ENCODE measurements at places on chromosomes 6 and 20. TPM values are rescaled to one million over a fixed set of nuclear protein-coding genes. Genes with fewer than 3 reads are reported as not detected.
A peak's percentile ranks its signal among the peaks of the same experiment; 100 is the strongest.

The HLA-DQB1 gene
- 0.78 TPM for total RNA-seq

The STAU1 gene
- total RNA-seq = 50.4 TPM

The MSH5 gene
- total RNA-seq = 12.9 TPM

The PDSS2 gene
- 6.2 TPM for total RNA-seq

The WFDC10B gene
- total RNA-seq = not detected

The RNF39 gene
- not detected for total RNA-seq

The SIRPB1 gene
- total RNA-seq = 1.3 TPM

The KHDC1L gene
- not detected for total RNA-seq

The ISM1 gene
- total RNA-seq = 3.1 TPM

The MYH7B gene
- total RNA-seq = 0.52 TPM

The PBOV1 gene
- not detected for total RNA-seq

The TRIM15 gene
- total RNA-seq = 0.52 TPM

The IL17F gene
- total RNA-seq = not detected

The CD83 gene
- total RNA-seq = 1.3 TPM

The ARFGEF3 gene
- total RNA-seq = 13.5 TPM

The SLC22A2 gene
- not detected for total RNA-seq

The LY6G6C gene
- total RNA-seq = not detected

The NR2E1 gene
- total RNA-seq = not detected

GRCh38 chr6:66796987-66797386 is 1090.0 kb upstream of the EYS start:
- H3K27ac ChIP-seq = no peak overlapping the region
- no peaks in the 10 kb centered on the region for H3K36me3 ChIP-seq
- no peaks in the 10 kb centered on the region for H3K27me3 ChIP-seq
- H3K4me3 ChIP-seq = no peak overlapping the region
- DNase-seq = no peak

DNA sequence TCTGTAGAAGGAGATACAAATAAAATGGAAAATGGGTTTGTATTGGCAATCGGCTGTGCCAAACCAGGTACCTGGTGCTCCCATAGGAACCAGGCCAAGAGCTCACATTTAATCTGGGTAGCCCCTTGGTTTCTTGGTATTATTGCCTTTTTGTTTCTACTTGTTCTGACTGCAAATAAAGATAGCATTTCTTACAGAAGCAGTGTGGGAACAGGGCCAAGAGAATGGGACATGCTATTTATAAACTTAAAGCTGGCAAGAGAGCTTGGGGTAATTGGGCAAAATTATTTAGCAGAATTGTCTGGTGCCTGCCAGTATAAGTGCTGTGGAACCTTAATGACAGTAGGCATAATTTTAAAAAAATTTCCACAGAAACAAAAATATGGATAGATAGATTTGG is 113.5 kb upstream of the GLP1R start:
- no peaks in the 10 kb centered on the region for H3K36me3 ChIP-seq
- no peaks in the 10 kb centered on the region for H3K27me3 ChIP-seq
- H3K27ac ChIP-seq = no peak overlapping the region
- H3K4me1 ChIP-seq = peaks cover 3% of the 10 kb centered on the region
- DNase-seq = peak; percentile 27
- H3K4me3 ChIP-seq = no peak overlapping the region

- no peak overlapping the region for H3K4me3 ChIP-seq
- H3K36me3 ChIP-seq = no peaks in the 10 kb centered on the region
- no peak overlapping the region for H3K27ac ChIP-seq
- no peak for DNase-seq
- peaks cover under 1% of the 10 kb centered on the region for H3K4me1 ChIP-seq
Measured at GRCh38 chr20:47862574-47863240, 77.4 kb upstream of the SULF2 start.

GRCh38 chr6:76435174-76435573 is 362.7 kb upstream of the IMPG1 start:
- no peak for DNase-seq
- H3K4me1 ChIP-seq = no peaks in the 10 kb centered on the region
- no peaks in the 10 kb centered on the region for H3K27me3 ChIP-seq
- H3K4me3 ChIP-seq = no peak overlapping the region

GRCh38 chr6:130600880-130601341 is 226.3 kb upstream of the SMLR1 start:
- no peak overlapping the region for H3K4me3 ChIP-seq
- H3K27me3 ChIP-seq = no peaks in the 10 kb centered on the region
- no peaks in the 10 kb centered on the region for H3K36me3 ChIP-seq

GRCh38 chr20:31858760-31859083 is 11.6 kb downstream of the DUSP15 start:
- no peak overlapping the region for H3K4me3 ChIP-seq
- no peak overlapping the region for H3K27ac ChIP-seq
- peaks cover 19% of the 10 kb centered on the region for H3K4me1 ChIP-seq
- no peaks in the 10 kb centered on the region for H3K36me3 ChIP-seq
- H3K27me3 ChIP-seq = no peaks in the 10 kb centered on the region
- DNase-seq = no peak

DNA sequence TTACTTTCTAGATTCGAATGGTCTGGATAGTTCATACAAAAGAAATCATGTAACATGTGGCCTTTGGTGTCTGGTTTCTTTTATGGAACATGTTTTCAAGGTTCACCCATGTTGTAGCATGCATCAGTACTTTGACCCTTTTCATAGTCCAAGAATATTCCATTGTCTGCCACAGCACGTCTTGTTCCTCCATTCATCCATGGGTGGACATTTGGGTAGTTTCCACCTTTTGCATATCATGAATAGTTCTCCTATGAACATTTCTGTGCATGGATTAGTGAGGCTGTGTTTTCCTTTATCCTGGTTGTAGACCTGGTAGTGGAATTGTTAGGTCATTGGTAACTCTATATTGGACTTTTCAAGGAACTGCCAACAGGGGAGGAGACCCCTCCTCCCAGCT is 31.7 kb downstream of the GSTA3 start:
- H3K4me1 ChIP-seq = no peaks in the 10 kb centered on the region
- no peaks in the 10 kb centered on the region for H3K36me3 ChIP-seq
- H3K4me3 ChIP-seq = no peak overlapping the region
- DNase-seq = no peak

DNA sequence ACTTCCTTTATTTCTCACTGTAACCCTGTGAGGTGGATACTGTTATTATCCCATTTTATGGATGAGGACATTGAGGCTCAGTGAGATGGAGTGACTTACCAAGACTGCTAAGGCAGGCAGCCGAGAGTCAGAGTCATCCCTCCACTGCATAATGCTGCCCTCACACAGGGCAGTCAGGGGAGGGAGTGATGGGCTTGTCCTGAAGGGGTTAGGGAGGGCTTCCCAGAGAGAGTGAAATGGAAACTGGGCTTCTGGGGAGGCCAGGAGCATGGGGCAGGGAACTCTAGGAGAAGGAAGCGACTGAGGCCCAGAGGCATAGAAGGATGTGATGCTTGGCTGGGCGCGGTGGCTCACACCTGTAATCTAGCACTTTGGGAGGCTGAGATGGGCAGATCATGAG is 31.1 kb downstream of the TM9SF4 start:
- H3K27ac ChIP-seq = no peak overlapping the region
- no peaks in the 10 kb centered on the region for H3K4me1 ChIP-seq
- no peaks in the 10 kb centered on the region for H3K36me3 ChIP-seq
- H3K4me3 ChIP-seq = no peak overlapping the region
- no peaks in the 10 kb centered on the region for H3K27me3 ChIP-seq

- no peak overlapping the region for H3K27ac ChIP-seq
- H3K4me1 ChIP-seq = peaks cover 55% of the 10 kb centered on the region
- no peak for DNase-seq
- H3K27me3 ChIP-seq = no peaks in the 10 kb centered on the region
- no peaks in the 10 kb centered on the region for H3K36me3 ChIP-seq
Measured at GRCh38 chr6:109299265-109299607, 83.0 kb downstream of the CD164 start.

GRCh38 chr6:44166591-44167184 is 8.1 kb downstream of the CAPN11 start:
- no peaks in the 10 kb centered on the region for H3K36me3 ChIP-seq
- DNase-seq = no peak
- H3K27me3 ChIP-seq = no peaks in the 10 kb centered on the region
- H3K4me3 ChIP-seq = no peak overlapping the region

GRCh38 chr6:161107779-161108730 is 116.5 kb downstream of the MAP3K4 start:
- peaks cover 4% of the 10 kb centered on the region for H3K36me3 ChIP-seq
- H3K27me3 ChIP-seq = no peaks in the 10 kb centered on the region
- peak; percentile 86 for DNase-seq
- peak overlapping the region; percentile 73 for H3K27ac ChIP-seq
- peaks cover 15% of the 10 kb centered on the region for H3K4me1 ChIP-seq

- H3K4me1 ChIP-seq = no peaks in the 10 kb centered on the region
- H3K27me3 ChIP-seq = no peaks in the 10 kb centered on the region
- no peak for DNase-seq
- no peak overlapping the region for H3K27ac ChIP-seq
- no peak overlapping the region for H3K4me3 ChIP-seq
- H3K36me3 ChIP-seq = no peaks in the 10 kb centered on the region
Measured at GRCh38 chr6:149045404-149045803, 272.1 kb upstream of the TAB2 start.

- no peaks in the 10 kb centered on the region for H3K36me3 ChIP-seq
- H3K4me3 ChIP-seq = no peak overlapping the region
- H3K27ac ChIP-seq = no peak overlapping the region
- H3K27me3 ChIP-seq = no peaks in the 10 kb centered on the region
- DNase-seq = no peak
Measured at GRCh38 chr6:90701146-90701781, 114.4 kb upstream of the MAP3K7 start.

- H3K36me3 ChIP-seq = no peaks in the 10 kb centered on the region
- DNase-seq = no peak
- no peaks in the 10 kb centered on the region for H3K27me3 ChIP-seq
- H3K4me1 ChIP-seq = no peaks in the 10 kb centered on the region
- no peak overlapping the region for H3K27ac ChIP-seq
Measured at GRCh38 chr6:14549304-14549770, 431.8 kb downstream of the CD83 start.

DNA sequence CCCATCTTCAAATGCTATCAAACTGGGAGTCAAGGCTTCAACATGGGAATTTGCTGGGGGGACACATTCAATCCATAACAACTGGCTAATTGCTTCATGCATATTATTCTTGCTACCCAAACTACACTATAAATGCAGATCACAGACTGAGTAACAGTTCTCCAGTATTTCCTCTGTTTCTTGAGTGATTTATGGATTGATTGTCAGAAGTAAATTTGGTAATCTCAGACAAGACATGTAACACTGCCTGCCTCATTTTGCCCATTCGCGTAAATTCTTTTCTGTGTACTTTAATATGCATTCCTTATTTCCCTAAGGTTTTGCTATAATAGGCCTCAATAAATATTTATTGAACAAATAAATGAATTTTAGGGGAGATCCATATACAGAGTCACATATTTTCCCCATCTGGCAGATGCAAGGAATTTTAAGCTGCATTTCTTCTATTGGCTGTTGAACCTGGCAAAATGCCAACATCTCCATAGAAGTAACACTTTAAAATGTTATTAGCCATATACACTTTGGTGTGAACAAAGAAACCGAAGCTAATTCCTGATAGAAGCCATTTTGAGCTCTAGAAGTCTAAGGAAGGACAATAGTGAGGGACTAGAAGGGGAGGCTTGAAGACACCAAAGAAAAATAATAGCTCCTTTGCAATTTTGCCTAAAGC is 98.2 kb downstream of the QRSL1 start:
- no peak overlapping the region for H3K4me3 ChIP-seq
- no peak for DNase-seq
- H3K27ac ChIP-seq = no peak overlapping the region
- no peaks in the 10 kb centered on the region for H3K27me3 ChIP-seq
- peaks cover 83% of the 10 kb centered on the region for H3K4me1 ChIP-seq

DNA sequence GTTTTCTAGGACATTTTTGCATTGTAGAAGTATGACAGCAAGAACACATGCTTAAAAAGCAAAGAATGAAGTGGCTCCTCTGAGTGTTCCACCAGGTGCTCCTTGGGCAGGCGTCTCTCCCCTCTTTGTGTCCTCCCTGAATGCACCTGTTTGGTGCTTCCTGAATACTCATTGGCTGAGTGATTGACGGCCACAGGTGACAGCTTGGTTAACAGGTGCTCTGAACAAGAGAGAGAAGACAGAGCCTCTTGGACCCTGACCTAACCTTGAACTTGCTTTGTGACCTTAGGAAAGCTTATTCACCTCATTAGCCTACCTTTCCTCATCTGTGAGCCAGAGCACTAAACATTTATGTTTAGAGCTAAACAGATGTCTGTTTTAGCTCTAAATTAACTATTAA is 93.7 kb downstream of the TULP4 start:
- DNase-seq = no peak
- H3K36me3 ChIP-seq = no peaks in the 10 kb centered on the region
- H3K27ac ChIP-seq = no peak overlapping the region
- H3K27me3 ChIP-seq = no peaks in the 10 kb centered on the region
- no peak overlapping the region for H3K4me3 ChIP-seq
- H3K4me1 ChIP-seq = peaks cover 8% of the 10 kb centered on the region

GRCh38 chr6:4809999-4810918 is 34.1 kb downstream of the CDYL start:
- H3K4me1 ChIP-seq = no peaks in the 10 kb centered on the region
- H3K36me3 ChIP-seq = no peaks in the 10 kb centered on the region
- no peak overlapping the region for H3K4me3 ChIP-seq
- H3K27me3 ChIP-seq = no peaks in the 10 kb centered on the region

- H3K4me3 ChIP-seq = no peak overlapping the region
- no peak overlapping the region for H3K27ac ChIP-seq
- no peaks in the 10 kb centered on the region for H3K36me3 ChIP-seq
- peaks cover 27% of the 10 kb centered on the region for H3K4me1 ChIP-seq
- no peak for DNase-seq
Measured at GRCh38 chr6:72554761-72555221, 67.1 kb upstream of the KCNQ5 start.

DNA sequence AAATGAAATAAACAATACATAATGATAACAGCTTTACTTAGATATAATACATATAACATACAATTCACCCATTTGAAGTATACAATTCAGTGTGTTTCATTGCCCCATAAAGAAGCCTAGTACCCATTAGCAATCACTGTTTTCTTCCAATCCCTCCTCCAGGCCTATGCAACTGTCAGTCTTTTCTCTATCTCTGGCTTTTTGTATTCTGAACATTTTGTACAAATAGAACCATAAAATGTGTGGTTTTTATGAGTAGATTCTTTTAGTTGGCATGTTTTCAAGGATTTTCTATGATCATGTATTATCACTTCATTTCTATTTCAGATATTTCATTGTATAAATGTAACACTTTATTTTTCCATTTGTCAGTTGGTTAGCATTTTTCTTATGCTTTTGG is 54.6 kb upstream of the MYO6 start:
- no peak overlapping the region for H3K27ac ChIP-seq
- no peak for DNase-seq
- no peaks in the 10 kb centered on the region for H3K4me1 ChIP-seq
- peaks cover 4% of the 10 kb centered on the region for H3K36me3 ChIP-seq
- H3K4me3 ChIP-seq = no peak overlapping the region
- H3K27me3 ChIP-seq = no peaks in the 10 kb centered on the region

DNA sequence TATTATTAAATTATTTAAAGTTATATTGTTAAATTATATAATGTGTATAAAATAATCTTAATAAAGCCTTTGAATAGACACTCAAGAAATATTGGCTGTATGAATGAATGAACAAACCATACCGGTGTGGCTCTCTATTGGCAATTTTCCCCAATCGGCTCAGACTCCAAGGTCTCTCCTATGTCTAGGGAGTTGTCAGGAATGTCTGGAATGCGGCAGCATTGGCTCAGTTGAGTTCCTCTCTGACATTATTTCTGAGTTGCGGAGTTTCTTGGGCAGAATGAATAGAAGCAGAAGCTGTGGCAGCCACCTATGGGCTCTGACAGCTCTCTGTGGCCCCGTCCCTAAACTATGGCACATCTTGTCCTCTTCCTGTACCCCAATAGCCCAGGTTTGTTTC is 111.0 kb downstream of the SOBP start:
- no peaks in the 10 kb centered on the region for H3K27me3 ChIP-seq
- H3K4me3 ChIP-seq = no peak overlapping the region
- H3K4me1 ChIP-seq = no peaks in the 10 kb centered on the region

- no peak for DNase-seq
- no peaks in the 10 kb centered on the region for H3K36me3 ChIP-seq
- H3K4me3 ChIP-seq = no peak overlapping the region
- peaks cover 46% of the 10 kb centered on the region for H3K4me1 ChIP-seq
Measured at GRCh38 chr6:11198663-11199603, 33.5 kb downstream of the NEDD9 start.

All from body of pancreas (tissue), 4 donors.